ENCODE measurements at places on chromosomes 5 and 9.

GRCh38 chr5:109701252-109701651 lies 11.5 kb downstream of the MAN2A1 start:
- no peak for ATAC-seq

- no peak for ATAC-seq
Measured at GRCh38 chr5:96004087-96004486, 42.4 kb upstream of the ELL2 start.

DNA sequence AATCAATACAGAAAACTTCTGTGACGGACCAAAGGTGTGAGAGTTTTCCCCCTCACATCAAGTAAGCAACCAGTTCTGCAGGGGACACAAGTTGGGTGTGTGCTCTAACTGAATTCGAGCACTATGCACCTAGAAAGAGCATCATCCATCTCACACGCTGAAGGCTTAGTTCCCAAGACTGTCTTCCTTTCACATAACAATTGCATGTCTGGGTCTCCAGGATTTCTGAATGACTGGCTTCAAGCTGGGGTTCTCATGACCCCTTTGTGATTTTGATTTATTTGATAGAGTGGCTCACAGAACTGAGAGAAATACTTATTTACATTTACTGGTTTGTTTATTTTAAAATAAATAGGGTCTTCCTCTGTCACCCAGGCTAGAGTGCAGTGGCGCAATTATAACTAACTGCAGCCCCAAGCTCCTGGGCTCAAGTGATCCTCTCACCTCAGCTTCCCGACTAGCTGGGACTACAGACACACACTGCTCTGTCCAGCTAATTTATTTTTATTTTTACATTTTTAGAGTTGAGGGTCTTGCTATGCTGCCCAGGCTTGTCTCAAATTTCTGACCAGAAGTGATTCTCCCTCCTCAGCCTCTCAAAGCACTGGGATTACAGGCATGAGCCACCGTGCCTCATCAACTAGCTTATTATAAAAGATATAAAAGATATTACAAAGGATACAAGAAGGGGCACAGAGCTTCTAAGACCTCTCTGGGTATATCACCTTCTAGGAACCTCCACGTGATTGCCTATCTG lies 316.7 kb upstream of the CDH12 start:
- no peak for ATAC-seq

DNA sequence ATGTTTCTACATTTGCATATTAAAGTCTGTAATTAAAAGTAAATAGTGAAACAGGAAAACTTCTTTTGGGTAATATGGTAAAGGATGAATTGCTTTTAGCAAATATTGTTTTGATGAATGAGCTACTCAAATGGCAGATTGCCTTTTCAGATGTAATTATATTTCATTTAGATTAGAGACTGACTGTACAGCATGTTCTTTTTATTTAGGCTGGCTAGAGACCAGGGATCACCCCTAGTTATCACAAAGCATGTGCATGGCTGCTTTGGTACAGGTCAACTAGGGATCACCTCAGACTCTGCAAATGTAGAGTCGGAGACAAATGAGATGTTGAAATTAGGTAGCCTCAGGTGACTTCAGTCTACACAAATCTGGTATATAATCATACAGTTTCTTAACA lies 214.9 kb upstream of the SEMA6A start:
- no peak for ATAC-seq

- ATAC-seq, result no peak
Measured at GRCh38 chr5:40983781-40984180, 74.5 kb downstream of the C7 start.

DNA sequence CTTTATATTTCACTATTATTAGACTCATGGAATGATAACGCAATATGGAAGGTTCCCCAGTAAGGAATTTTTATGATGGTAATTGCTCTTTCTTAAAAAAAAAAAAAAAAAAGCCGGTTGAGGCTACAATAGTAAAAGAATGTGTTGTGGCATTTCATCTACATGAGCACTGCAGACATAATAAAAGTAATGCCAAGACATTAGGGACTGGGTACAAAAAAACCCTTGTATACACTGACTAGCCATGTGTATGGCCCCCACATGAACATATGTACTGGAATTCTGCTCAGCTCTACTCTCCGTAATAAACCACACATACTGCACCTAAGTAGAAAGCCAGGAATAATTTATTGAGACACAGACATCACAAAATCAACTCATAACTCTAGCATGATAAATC lies 218.4 kb downstream of the ADAMTS6 start:
- ATAC-seq, result no peak

DNA sequence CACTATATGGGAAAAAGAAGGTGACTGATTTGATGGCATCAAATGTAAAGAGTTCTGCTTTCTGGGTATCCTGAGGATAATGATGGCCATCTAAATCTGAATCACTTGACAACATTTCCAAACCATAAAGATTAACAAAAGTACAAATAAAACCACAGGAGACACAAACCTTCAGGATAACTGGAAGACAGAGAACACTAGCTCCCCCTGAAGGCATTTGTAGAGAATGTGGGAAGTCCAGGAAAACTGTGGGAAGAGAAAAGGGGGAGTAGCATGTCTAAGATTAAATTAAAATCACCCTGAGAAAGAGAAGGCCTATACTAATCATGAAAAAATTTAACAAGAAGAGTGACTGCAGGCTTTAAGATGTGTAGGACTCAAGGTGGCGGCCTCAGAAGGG lies 116.2 kb downstream of the PRELID2 start:
- no peak for ATAC-seq

GRCh38 chr9:111035543-111036428 lies 2.5 kb downstream of the LPAR1 start:
- ATAC-seq, result no peak

- no peak for ATAC-seq
Measured at GRCh38 chr9:108803428-108804065, 52.2 kb downstream of the ACTL7B start.

GRCh38 chr9:127081250-127082185 lies 40.9 kb downstream of the ANGPTL2 start:
- no peak for ATAC-seq

DNA sequence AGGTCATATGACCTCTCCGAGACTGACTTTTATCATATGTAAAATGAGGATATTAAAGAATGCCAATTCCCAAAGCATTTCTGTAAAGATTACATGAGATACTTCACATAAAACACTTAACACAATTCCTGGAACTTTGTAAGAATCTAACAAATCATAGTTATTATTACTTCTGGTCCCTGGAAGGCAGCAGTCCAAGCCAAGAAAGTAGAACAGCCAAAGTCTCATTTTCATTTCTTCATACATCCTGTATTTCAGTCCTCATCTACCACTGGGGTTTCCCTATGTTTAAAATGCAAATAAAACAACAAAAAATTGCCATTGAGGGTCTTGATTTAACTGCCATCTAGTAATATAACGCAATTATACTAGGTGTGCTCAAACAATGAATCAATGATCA lies 179.5 kb downstream of the MARCHF11 start:
- ATAC-seq, result no peak

DNA sequence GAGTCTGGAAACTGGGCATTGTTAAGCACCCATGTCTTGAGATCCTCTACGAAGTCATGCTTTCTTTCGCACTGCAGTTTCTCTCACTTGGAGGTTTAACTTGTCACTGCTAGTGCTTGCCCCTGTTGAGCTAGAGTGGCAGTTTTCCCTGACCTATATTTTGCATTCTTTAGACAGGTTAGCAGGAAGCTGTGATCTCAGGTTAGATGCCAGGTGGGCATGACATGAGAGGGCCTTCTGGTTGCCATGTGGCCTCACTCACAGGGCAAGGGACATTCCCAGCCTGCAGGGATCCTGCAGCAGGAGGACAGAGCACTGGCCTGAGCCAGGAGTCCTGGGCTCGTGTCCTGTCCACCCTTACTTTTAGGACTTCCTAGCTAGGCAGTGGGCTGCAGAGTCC lies 28.6 kb downstream of the SLC36A1 start:
- no peak for ATAC-seq

DNA sequence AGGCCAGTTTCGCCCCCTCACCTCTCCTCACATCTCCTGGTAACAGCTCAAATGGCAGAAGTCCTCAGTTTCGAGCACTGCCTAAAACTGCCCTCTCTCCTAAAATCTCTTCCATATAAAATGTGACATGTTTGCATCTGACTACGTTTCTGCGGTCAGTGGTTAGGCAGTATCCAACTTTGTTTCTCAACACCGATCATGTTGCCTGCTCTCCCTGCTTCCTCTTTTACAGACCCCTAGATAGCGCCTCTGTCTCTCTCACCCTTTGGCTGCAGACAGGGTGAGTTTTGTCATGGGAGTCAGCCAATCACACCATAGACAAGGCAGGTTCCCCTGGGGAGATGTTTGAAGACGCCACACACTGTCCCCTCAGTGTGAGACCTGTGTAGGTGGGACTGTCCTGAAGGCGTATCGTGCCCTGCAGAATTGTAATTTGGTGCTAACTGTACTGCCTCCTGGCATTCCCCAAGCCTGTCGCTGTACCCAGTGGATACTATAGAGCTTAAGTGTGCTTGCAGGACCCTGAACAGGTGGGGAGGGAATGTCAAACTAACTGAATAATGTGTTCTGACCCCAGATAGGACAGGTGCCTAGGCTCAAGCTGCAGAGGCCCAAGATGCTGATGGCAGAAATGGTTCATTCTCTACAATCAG lies 1.1 kb downstream of the HEXB start:
- no peak for ATAC-seq

GRCh38 chr9:120413121-120414048 lies 166.6 kb downstream of the CDK5RAP2 start:
- no peak for ATAC-seq

DNA sequence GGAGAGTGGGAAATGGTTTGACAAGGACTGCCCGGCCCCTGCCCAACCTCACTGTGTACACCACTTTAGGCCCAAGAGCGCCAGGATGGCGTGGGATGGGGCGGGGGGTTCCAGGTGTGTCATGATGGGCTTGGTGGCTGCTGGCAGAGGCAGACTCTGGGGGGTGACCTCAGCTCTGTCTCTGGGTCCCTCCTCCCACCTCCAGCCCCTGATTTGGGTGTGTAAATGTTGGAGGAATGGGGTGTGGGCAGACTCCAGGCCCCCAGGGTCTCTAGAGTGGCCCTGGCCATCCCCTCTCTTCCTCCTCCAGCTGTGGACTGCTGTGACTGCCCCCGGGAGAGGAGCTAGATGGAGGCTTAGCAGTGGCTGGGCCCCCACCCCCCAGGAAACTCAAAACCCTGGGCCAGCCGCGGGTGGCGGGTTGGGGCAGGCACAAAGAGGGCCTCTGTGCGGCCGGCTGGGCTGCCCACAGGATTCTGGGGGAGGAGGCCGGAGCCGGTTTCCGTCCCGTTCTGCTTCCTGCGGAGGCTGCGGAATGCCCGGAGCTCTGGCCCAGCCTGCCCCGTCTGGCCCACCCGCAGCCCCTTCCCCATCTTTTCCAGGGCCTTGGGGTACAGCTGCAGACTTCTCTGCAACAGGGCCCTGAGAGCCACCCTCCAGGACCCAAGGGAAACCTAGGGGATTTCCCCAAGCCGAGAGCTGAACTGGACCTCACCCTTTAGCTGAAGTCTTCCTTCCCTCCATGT lies 23.1 kb downstream of the CXXC5 start:
- no peak for ATAC-seq

GRCh38 chr5:168366116-168366515 lies 74.7 kb downstream of the WWC1 start:
- no peak for ATAC-seq

DNA sequence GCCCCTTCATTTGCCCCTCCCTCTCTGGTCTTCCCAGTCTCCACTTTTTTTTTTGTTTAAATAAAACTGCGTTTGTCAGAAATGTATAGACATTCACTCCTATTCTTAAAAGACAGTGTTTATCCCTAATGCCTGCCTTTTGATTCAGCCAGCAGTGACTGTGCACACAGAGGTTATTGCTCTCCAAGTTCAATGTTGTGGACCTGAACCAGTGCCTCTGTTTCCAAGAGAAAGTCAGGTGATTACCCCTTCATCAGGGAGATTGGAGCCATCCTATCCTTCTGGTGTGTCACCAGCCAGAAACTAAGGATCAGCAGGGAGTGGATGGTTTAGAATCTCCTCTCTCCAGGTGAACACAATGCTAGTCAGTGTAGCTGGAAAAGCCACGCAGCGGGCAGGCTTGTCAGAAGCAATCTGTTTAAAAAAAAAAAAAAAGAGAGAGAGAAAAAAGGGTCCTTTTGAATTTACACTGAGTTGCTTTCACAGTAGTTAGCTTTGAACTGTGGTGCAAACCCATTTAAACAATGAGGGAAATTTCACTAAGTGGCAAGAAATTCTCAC lies 167.5 kb upstream of the DMRT1 start:
- no peak for ATAC-seq

DNA sequence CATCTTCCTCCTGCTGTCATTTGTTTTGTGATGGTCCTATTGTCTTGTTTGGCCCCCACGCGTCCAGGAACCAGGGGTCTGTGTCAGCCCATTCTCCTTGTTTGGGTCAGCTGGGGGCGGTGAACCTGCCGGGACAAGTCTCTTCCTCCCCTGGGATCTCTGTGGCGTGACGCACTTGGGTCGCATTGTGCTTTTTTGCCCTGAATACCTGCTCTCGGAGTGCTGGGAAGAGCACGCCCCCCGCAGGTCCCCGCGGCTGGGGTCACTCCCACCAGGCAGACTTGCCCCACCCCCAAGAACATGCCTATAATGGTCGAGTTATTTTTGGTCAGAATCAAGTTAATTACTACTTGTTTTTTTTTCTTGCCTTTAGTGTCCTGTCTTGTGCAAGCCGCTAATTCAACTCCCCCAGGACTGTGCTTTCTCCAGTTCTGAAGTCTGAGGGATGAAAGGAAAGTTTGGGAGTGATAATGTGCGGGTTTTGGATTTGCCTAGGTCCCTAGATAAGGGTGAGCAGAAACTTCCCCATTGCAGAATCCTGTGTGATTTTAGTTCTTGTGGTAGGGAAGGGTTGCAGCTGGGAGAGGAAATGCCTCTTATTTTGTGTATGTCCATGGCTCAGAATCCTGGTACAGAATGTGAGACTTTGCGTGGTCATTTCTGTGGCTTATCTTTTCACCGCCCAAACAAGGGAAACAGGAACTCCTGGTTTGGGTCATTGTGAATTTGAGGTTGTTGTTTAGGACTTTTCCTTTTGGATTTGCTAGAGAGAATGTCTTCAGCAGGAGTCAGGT lies 789 bp downstream of the ACER2 start:
- no peak for ATAC-seq

GRCh38 chr9:133684936-133685361 lies 48.8 kb downstream of the DBH start:
- ATAC-seq, result no peak

- ATAC-seq, result no peak
Measured at GRCh38 chr9:116336133-116336862, 182.7 kb downstream of the PAPPA start.

DNA sequence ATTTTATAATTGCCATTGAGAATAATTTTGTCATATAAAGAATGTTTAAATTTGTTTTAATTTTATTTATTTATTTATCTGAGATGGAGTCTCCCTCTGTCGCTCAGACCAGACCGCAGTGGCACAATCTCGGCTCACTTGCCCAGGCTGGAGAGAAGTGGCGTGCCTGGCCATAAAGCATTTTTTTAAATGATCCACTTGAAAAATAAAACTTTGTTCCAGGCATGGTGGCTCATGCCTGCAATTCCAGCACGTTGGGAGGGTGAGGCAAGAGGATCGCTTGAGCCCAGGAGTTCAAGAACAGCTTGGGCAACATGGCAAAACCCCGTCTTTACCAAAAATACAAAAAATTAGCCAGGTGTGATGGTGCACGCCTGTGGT lies 2.1 kb upstream of the SIT1 start:
- no peak for ATAC-seq

All from activated CD4-positive, CD25-positive, alpha-beta regulatory T cell treated with anti-CD3 and anti-CD28 coated beads, Interleukin-2, amount 50 U/mL, for 24 hours (primary cell).